ENCODE measurements at places on chromosomes 3 and 15.

DNA sequence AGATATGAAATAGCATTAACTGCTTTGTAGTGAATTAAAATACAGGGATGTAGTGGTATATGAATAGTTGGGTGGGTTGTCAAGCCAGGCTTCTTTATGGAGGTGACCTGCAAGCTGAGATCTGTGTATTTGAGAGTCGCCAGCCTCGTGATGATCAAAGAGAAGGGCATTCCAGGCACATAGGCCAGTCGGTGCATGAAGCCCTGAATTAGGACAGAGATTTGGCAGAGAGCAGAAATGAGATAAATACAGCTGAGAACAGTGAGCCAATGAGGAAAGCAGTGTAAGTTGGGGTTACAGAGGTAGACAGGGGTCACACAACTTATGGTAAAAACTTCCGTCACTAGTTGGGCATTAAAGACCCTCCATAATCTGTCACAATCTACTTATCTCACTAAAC, 641.9 kb downstream of the OTOL1 start:
- DNase-seq, result no peak

DNA sequence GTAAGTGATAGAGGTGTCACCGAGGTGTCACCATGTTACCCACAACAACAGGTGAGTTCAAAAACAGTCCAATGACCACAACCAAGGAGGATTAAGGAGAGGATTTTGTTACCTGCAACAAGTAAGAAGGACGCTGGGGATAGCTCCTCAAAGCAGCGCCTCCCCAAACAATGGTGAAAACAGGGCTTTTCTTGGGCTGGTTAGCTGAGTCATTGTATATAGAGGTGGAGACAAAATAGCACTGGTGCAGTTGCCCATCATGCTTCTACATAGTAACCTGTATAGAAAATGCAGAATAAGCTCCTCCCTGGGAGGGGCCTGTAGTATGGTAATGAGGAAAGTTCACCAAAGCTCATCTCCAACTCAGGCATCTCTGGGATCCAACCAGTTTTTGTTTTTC, 116.9 kb upstream of the EIF1B start:
- DNase-seq, result no peak

DNA sequence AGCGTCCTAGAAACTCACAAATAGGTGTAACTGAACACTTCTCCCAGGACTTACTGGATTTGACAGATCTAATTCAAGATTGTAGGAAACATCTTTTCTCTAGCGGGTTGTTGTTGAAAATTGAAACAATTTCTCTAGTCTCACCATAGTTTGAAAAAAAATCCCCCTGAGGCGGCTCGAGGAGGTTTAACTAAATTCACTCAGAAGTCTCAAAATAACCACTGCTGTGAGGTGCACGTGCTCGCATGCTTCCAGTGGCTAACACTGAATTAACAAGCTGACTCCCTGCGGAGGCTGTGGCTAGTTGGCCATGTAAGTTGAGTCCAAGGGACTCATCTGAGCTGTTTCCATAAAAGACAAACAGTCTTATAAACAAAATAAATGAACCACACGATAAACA, 503.9 kb downstream of the OCA2 start:
- DNase-seq, result no peak

DNA sequence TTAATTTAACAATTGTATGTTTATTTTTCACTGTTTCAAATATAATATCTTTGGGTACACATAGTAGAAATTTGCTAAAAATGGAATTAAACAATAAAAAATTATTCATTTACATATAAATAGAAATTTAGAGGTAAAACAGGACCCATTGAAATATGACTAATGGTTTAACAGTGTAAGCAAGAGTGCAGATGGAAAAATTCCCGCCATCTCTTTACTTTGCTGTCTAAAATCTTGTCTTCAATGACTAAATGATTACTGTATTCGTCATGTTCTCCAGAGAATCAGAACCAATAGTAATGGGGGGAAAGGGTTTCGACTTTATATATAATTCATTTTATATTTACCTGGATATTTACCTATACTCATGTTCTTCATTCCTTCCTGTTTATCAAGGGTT, 163.1 kb downstream of the IL1RAP start:
- no peak for DNase-seq

DNA sequence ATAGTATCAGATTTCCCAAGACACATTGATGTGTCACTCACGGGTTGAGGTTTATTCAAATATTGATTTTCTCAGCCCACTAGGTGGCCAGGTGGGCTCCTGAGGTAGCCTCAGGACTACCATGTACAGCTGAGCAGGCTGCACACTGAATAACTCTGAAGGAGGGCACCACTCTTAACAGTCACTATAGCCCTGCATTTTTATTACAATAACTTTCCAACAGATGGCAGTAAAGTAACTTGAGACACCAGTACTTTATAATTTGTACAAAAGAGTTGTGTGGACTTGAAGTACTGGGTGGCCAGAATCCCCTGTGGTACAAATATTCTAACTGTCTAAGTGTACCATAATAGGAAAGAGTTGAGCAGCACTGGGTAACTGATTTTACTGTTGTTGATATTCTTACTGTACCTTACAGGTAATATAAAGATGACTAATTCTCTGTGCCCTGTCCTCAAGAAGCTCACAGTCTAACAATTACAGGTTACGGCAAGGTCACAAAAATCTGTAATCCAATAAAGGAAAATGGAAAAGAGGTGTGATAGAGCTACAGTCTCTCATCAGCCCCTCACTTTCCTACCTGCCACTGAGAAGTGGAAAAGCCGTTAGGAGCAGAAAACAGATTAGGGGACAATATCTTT, 76.0 kb downstream of the ETFA start:
- no peak for DNase-seq

- no peak for DNase-seq
Measured at GRCh38 chr3:10774129-10774670, 41.8 kb upstream of the SLC6A11 start.

DNA sequence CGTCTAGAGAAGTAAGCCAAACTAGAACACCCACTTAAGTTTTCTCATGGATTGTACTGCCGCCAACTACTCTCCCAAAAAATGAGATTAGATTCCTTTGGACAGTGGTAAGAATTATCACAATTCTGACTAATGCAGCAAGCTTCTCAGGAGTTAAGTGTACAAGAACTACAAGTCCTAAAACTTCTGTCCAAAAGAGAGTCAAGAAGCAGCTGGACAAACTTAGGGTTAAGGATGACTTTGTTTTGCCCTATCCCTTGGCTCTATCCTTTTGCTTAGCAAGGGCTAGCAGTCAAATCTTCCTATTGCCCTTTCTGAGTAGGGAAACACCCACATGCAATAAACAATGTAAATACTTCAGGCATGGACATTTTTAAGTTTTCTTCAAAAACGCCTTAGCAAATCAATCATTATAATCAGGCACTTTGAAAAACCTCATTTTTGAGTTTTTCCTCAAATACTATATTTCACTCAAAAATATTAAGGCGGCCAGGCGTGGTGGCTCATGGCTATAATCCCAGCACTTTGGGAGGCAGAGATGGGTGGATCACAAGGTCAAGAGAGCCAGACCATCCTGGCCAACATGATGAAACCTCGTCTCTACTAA, 19.5 kb downstream of the RAF1 start:
- no peak for DNase-seq

DNA sequence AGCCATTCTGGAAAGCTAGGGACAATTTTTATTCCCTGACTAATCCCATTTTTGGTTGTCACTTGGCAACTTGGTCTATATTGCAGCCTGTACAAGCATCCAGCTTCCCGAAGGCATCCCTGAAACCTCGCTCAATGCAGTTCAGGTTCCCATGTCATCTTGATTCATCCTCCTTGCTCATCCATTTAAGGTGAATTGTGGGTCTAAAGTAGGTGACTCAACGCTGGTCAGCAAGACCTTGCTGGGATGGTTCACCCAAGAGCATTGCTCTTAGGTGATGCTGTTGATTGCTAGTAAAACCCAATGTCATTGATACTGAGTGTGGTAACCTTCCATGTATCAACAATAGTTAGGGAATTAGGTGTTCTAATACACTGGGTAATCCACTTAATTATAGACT, 13.1 kb upstream of the RAB8B start:
- DNase-seq, result no peak

GRCh38 chr3:129352045-129352444, 73.4 kb downstream of the HMCES start:
- DNase-seq, result no peak

GRCh38 chr3:12638105-12638504, 25.8 kb downstream of the RAF1 start:
- no peak for DNase-seq

DNA sequence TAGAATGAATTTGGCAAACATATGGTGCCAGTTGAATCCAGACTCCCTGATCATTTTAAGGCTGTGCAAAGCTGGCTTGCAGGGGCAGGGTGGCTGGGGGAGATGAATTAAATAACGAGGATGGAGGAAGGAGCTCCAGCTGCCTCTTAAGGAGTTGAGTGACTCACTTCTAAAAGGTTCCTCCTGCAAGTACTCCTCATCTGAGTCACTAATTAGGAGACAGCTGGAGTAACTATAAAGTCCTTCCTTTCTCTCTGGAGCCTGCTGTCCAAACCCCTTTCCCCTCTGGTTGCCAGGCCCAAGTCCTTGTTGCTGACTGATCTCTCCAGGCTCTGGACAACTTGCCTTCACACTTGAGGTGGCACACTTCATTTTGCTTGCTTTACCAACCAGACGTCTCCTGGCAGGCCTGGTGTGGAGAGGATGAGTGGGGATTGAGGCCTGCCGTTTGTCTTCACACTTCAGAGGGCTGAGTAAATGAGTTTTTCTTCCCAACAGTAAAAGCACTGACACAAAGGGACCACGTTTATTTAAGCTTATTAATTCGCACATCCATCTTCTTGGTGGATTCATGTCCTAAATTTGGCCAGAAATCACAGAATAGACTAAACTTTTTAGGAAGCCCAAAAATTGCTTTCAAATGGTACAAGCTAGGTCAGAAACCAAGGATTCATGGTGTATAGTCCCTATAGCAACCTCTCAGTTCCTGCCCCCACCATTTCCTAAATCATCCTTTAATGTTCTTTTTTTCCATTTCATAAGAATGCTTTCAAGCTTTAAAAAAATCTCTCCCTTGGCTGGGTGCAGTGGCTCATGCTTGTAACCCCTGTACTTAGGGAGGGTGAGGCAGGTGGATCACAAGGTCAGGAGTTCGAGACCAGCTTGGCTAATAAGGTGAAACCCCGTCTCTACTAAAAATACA, 90.5 kb upstream of the MYRIP start:
- DNase-seq, result no peak

- no peak for DNase-seq
Measured at GRCh38 chr3:55619046-55619808, 132.1 kb upstream of the WNT5A start.

- DNase-seq, result no peak
Measured at GRCh38 chr3:118531816-118532215, 502.8 kb downstream of the IGSF11 start.

DNA sequence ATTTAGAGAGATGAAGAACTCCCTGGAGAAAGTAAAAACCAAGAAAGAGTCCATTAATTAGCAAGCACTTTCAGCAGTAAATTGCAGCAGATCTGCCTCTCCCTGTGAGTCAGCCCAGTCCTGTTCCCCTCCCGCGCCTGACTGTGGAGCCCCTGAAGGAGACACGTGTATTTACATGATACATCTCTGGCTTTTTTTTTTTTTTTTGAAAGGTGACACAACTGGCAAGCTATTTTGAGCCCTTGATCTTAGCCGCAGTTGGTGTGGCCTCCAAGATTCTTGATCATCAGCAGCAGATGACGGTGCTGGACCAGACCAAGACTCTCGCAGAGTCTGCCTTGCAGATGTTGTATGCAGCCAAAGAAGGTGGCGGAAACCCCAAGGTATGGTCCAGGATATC, 271.8 kb upstream of the TPM1 start:
- no peak for DNase-seq

DNA sequence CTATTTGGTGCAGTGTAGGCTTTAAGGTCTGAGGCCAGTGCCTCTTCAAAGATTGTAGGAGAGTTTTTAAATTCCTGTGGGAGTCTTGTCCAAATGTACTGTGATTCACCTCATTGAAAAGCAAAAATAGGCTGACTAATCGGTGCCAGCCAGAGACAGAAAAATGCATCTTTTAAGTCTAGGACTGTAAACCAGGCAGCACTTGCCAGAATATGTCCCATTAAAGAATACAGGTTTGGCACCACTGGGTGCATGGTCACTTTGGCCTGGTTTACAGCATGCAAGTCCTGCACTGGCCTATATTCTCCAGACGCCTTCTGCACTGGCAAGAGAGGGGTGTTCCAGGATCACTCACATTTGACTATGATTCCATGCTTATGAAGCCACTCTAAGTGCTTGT, 20.3 kb upstream of the NOX5 start:
- DNase-seq, result no peak

DNA sequence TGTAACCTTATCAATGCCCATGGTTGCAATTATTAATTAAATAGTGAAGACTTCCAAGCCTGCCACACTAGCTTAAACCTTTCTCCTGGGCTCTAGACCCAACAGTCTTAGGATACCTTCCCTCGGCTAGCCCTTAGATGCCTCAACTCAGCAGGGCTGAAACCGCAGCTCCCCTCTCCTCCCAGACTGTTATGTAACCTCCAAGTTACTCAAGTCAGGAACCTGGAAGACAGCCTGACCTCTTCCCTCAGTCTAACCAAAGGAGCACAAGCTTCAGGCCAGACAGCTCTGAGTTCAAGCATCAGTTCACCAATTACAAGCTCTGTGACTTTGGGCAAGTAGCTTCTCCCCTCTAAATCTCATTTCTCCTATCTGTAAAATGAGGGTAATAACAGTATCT, 70.5 kb upstream of the HACD2 start:
- no peak for DNase-seq

DNA sequence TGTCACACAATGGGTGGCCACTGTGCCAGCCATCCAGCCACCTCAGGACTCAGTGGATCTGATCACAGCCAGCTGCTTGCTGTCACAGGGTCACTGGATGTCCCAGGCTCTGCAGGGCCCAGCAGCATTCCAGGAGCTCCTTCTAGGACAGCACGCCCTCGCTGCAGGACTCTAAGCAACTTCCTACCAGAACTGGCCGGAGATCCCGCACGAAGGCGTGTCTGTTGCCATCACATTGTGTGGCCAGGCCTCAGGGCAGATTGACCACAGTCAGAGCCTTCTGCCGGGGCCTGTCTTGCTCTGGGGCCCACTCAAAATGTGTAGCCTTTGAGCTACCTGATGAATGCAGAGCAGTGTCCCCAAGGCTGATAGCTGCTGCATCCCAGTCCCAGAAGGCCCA, 24.6 kb downstream of the DNAJB8 start:
- no peak for DNase-seq

GRCh38 chr3:100635273-100635701, 25.9 kb downstream of the ADGRG7 start:
- no peak for DNase-seq

DNA sequence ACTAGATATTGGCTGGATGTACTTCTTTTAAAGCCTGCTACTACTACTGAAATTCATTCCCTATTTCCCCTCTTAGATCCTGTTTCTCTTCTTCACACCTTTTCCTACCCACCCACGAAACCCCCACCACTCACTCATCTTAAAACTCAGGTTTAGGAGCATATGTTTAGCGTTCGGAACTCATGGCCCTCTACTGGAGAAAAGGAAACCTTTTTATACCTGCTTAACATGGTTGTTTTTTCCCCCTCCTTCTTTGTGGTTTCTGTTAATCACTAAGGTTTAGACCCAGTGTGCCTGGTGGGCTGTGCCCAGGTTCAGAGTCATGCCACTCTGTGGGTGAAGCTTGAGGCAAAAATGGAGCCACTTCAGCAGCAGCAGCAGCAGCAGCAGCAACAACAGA, 2.6 kb downstream of the ARID3B start:
- DNase-seq, result no peak

GRCh38 chr3:58749948-58750347, 83.4 kb upstream of the FAM3D start:
- DNase-seq, result no peak

GRCh38 chr15:70580958-70581357, 182.4 kb downstream of the UACA start:
- DNase-seq, result no peak
